ENCODE measurements at places on chromosomes 2 and 18.

GRCh38 chr2:49174750-49175149 is 20.4 kb upstream of the FSHR start:
- DNase-seq, result peak; percentile 51

GRCh38 chr2:55111570-55112228 is 61.4 kb upstream of the RTN4 start:
- DNase-seq, result peak; percentile 76

DNA sequence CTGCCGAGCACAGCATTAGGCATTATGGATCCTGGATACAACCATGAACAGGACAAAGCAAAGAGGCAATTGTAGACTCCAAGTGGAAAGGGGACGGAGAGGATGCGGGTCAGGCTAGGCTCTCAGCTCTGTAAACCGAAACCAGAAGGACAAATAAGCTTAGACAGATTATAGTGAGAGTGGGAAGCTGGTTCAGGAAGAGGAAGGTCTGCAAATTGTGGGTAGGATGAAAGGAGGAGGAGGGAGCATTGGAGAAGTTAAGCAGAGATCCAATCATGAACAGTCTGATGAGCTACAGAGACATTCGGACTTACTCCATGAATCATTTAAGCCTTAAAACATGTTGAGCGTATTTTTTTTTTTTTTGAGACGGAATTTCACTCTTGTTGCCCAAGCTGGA is 3.0 kb downstream of the MSH6 start:
- no peak for DNase-seq

- DNase-seq, result no peak
Measured at GRCh38 chr2:23027396-23027795, 357.6 kb upstream of the KLHL29 start.

GRCh38 chr2:159362816-159363251 is 76.3 kb upstream of the WDSUB1 start:
- DNase-seq, result no peak

DNA sequence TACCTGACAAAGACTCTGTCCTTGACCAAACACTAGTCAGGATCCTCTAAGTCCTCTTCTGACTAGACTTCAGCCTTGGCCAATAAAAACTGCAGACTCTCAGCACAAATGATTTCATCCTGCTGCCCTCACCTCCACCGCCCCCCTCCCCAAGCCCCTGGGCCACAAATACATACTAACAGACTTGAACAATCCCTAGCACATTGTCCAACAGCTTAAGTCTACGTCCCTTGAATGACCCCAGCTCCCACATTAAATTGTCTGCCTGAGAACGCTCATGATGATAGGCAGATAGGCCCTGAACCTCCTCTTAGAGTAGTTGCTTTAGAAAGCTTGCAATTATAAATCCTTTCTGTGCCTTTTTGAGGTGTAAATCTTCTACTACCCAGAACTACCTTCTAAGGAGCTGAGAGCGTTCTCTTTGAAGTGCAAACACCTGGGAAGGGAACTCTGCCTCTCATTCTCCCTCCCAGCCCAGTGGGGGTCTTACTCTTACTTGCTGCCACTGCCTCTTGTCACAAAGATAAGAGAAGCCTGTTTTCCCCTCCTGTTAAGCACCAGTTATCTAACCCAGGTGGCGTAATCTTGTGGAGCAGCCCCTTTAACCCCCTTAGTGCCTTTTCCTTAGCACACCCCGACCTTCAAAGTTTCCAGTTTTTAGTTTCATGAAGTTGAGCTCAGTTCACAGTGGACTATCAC is 1225.6 kb downstream of the LRP1B start:
- DNase-seq, result no peak

DNA sequence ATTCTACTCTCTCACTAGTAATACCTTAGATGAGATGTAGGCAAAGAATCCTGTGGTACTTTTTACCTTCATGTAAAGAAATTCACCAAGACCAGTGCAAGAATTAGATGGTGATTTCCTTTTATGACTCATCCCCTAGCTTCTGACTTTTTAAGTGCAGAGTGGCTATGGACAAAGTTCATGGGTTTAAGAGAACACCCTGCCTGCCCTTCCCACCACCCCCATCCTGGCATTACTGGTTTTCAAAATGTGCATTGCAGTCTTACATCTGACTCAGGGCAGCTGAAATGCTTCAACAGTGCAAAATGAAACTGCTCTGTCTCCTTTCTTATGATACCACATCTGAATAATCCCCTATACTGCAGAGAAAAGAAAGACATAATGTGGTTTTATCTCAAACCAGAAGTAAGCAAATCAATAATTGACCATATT is 22.6 kb downstream of the MAIP1 start:
- DNase-seq, result no peak

- DNase-seq, result no peak
Measured at GRCh38 chr2:8133363-8133762, 548.5 kb upstream of the ID2 start.

GRCh38 chr2:175161-175786 is 88.6 kb downstream of the SH3YL1 start:
- DNase-seq, result no peak

DNA sequence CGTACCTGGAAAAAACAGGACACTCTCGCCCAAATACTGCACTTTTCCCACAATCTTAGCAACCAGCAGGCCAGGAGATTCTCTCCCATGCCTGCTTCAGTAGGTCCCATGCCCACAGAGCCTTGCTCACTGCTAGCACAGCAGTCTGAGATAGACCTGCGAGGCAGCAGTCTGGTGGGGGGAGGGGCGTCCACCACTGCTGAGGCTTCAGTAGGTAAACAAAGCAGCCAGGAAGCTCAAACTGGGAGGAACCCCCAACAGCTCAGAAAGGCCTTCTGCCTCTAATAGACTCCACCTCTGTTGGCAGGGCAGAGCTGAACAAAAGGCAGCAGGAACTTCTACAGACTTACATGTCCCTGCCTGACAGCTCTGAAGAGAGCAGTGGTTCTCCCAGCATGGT is 1202.8 kb upstream of the ACVR2A start:
- no peak for DNase-seq

- no peak for DNase-seq
Measured at GRCh38 chr2:46012618-46013240, 284.5 kb upstream of the EPAS1 start.

DNA sequence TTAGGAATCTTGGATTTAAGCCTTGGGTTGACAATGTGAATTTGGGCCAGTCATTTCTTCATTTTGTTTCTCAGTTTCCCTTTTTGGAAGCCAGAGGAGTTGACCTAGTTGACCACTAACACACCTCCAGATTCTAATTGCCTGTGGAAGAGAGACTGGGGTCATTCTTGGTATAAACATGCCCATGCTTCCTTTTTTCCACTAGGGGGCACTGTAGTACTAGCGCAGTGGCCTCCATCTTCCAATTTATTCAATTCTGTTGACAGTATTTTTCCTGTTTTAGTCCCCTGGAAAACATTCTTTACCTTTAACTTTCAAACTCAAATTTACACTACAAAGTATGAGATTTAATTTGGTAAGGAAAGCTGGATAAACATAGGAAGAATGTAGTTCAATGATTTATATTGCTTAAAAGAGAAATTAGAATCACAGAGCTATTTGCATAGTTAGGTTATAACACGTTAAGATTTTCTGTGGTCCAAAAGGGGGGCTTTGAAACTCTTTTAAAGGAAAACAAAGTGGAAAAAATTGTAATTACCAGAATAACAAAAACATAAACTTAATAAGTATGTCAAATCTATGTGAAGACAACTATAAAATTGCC is 57.5 kb upstream of the AGPS start:
- DNase-seq, result no peak

Measured in BE2C (cell line).